Stimulated activated CD8-positive, alpha-beta memory T cell treated with anti-CD3 and anti-CD28 coated beads, Interleukin-2, amount 100 ng/mL, for 48 hours (primary cell): ENCODE measurements at places on chromosomes 5 and 9.

DNA sequence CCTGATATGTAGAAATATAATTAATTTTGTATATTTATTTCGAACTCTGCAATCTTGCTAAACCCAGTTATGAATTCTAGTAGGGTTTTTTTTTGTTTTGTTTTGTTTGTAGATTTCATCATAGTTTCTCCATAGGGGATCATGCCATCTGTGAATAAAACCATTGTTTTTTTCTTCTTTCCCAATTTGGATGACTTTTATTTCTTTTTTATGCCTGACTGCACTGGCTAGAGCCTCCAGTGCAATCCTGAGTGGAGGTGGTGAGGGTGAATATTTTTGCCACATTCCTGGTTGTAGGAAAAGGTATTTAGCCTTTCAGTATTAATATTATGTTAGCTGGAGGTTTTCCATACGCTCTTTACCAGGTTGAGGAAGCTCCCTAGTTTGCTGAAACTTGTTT, 70.0 kb upstream of the GFPT2 start:
- no peak for DNase-seq

GRCh38 chr9:93288341-93288740, 104.4 kb downstream of the WNK2 start:
- no peak for DNase-seq

- no peak for DNase-seq
Observed at GRCh38 chr9:28801144-28801799, 1228.0 kb upstream of the C9orf72 start.

- no peak for DNase-seq
Observed at GRCh38 chr5:23389291-23390101, 117.9 kb upstream of the PRDM9 start.

- DNase-seq, result no peak
Observed at GRCh38 chr9:70589571-70590314, 175.3 kb upstream of the KLF9 start.

- DNase-seq, result no peak
Observed at GRCh38 chr5:5360941-5361520, 61.4 kb upstream of the ICE1 start.

GRCh38 chr5:76363352-76364225, 39.5 kb upstream of the IQGAP2 start:
- DNase-seq, result no peak

DNA sequence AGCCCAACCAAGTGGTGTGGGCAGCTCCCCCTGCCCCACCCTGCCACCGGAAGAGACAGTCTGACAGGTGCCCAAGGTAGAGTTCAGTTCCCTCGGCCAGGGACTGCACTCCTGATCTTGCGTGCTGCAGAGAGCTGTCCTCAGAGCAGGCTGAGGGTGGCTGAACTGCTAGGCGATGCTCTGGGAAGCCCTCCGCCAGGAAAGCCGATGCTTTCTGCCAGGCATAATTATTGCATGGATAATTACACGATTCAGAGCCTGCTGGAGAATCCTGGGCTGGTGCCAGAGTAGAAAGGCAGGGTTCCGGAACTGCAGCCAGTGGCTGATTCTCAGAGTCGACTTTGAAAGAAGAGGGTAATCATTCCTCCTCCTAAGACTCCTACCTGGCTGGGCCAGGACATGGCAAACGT, 19.3 kb downstream of the KCNIP1 start:
- no peak for DNase-seq

GRCh38 chr5:148397968-148398595, 14.3 kb downstream of the FBXO38 start:
- DNase-seq, result no peak
